ENCODE measurements at places on chromosomes 6 and 20. TPM values are rescaled to one million over a fixed set of nuclear protein-coding genes. Genes with fewer than 3 reads are reported as not detected.

DNA sequence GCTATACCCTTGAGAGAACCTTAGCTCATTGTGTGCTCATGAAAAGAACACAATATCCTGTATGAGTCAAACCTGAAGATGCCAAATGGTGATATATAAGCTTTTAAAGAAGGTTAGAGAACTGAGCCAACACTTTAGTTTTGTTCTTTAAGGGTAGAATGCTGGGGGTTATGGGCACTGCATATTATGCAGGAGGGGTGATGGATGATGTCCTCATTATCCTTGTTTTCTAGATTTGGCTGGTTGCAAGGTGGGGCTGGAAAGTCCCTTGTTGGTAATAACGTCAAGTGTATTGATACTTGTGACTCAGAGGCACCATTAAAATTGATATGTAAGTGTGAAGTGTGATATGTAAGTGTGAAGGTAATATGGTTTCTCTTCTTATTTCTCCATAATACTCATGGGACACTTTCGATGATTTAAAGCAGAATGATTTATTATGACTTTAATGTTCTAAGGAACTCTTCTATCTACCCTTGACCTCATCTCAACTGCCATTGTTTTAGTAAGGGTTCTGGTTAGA lies 113.7 kb upstream of the DTNBP1 start:
- no peak for DNase-seq

DNA sequence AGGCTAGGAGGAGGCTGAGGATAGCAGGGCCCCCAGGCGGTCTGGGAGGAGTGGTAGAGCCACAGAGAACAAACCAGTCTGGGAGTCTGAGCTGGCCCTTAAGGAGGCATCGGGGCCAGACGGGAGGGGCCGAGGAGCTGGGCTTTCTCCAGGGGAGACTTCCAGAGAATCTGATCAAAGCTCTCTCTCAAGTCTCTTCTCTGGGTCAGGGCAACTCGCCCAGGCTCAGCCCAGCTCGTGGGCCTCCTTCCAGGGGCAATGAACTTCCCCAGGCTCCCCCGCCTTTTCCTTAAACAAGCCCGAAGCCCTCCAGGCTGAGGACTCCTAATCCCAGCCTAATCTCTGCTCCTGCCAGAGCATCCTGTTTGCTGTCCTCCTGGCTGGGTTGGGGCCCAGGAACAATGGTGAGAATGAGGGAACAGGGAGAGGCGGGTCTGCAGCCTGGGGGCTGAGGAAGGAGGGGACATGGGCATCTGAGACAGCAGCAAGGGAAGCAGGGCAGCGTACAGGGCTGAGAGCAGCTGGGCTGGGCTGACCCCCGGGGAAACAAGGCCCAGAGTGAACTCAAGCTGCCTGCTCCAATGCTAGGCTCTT lies 173.6 kb downstream of the ANKRD60 start:
- DNase-seq: no peak

GRCh38 chr6:11778648-11779328 lies at the start of gene ADTRP:
TSS of gene ADTRP (minus strand) at chr6:11778803. CDS start at chr6:11778759, 44 bp downstream.
- DNase-seq: no peak

Gene RPP40
- polyA plus RNA-seq: 8.3 TPM

DNA sequence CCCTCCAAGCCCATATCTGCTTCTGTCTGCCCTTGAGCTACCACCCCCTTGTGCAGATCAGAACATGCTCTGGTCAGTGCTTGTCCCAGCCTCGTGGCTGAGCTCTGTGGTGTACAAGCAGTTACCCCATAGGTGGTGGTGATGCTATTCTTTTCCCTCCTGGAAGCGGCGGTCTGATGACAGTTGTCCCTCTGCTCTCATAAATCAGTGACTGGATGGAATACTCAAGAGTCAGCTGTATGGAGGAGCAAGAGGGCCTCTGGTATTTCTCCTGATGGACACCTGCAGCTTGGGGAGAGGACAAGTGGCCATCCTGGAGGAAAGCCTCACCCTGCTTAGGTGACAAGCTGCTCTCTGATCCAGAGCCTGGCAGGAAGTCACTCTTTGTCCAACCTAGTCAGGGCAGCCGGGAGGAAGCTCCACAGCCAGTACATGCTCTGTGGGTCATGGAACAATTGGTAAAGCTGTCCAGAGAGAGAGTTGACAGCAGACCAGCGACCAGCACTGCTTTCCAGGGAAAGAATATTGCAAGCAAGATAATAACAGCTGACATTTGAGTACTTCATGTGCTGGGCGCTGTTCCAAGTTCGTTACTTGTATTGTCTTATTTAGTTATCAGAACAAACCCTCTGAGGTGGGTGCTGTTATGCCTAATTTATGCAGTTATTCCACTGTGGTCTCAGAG lies 47.1 kb downstream of the SCAND1 start:
- no peak for DNase-seq

GRCh38 chr6:71321314-71321713 lies 32.7 kb downstream of the OGFRL1 start:
- DNase-seq: no peak

Measured in SK-N-SH (cell line).